KG1 (cell line): ENCODE measurements at places on chromosomes 2 and 18.

GRCh38 chr2:42872721-42873120 lies 80.3 kb upstream of the HAAO start:
- DNase-seq = no peak

- DNase-seq = no peak
These were observed 14.1 kb downstream of the CEP68 start for GRCh38 chr2:65070172-65070830.

DNA sequence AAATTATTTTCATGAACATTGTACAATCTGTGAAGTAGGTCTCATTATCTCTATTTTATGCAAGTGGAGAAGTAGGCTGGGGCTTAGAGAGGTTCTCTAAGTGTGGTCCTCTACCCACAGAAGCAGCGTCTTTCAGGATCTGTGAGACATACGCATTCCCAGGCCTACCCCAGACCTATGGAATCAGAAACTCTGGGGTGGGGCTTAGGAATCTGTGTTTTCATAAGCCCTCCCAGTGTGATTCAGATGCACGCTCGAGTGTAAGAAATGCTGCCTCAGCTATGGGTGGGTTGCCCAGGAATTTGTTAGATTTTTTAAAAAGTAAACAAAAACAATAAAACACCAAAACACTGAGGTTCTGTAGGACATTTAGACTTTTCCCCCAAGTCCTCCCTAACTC lies 14.8 kb upstream of the ZAP70 start:
- no peak for DNase-seq

DNA sequence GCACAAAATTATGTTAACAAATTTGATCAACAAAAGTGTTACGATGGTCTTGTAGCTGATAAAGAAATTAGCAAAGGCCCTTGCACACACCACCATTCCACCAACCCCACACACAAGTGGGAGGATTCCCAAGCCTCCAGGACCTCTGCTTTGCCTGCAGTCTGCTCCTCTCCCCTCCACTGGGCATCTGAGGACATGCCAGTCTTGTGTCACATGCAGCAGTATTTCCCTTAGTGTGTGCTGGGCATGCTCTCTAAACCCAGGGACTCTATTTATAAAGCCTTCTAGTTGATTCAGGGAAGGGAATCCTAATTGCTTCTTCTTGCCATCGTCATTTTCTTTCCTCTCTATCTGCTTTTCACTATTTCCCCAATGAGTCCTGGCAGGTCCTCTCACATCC lies 53.3 kb downstream of the KCTD18 start:
- DNase-seq = no peak

DNA sequence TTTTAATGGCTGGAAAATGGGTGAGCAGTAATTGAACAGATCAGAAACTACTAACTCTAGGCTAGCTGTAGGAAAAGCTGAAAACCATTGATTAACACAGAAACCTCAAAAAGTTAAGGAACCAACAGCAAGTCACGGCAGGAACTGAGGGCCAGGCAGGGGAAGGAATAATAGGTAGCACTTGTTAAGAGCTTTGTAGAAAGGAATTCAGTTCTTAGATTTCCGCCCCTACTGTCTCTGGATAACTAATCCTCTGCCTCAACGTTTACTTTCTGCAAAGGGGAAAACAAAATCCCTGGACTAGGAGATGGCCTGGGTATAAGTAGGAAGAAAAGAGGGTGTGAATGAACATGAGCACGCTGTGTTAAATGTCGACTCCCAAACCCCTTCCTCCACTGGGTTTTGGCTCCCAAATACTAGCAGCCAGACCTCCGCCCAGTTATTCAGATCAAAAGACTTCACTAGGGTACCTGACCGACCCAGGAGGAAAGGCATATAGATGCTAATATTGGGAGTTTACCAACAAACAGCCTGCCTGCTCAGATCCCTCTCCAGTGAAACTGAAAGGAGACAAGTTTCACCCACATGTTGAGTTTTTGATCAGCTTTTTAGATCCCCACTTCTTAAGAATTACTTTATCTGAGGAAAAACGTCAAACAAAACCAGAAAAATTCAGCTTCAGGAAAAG lies 12.4 kb downstream of the SMAD2 start:
- DNase-seq = no peak

DNA sequence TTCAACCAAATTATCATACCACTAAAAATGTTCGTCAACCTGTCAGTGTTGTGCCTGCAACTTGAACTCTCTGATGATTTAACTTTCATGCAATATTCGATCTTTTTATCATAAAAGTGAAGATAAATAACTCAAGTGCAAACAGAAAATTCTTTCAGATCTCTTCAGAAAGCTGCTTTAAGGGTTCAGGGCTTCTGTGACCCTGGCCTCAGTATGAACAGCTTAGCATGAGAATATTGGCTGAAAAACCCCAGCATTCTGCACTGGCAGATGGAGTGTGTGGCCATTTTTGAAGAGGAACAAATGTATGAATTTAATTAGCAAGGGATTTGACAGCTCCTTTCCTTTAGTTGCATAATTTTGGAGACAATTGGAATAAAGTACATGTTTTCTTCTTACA lies 851.4 kb upstream of the SOX11 start:
- DNase-seq = no peak

DNA sequence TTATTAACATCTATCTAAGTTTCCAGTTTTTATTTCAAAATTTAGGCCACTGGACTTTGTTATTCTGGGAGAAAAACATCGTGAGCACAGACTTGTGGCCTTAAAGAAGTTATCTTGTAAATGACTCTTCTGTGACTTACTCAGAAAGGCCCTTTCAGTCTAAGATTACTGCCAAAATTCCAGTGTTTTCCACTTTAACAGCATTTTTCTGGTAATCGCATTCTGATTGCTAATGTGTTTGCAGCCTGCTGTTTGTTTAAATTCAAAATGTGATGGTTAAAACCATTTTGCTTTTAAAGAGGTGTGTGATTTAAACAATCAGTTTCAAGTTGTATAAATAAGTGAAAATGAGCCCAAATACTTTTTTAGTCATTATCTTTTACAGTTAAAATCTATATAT lies 136.7 kb upstream of the DAPL1 start:
- DNase-seq = no peak

- no peak for DNase-seq
These were observed 25.9 kb upstream of the GPR17 start for GRCh38 chr2:127619877-127620705.

DNA sequence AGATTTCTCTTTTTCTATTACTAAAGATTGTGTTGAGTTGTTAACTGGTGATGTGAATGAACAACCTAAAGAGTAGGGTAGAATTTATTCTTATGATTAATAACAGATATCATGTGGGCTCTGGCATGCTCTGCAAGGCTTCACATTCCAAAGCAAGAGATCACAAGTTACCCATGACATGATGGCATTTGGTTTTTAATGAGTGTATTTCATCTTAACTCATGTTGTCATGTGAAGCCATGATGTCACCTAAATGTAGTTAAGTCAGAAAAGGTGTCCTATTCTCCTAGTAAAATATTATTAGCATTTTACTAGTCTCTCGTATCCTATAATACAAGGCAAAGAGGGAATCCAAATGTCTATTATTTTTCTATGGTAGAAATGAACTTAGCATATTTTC lies 678.0 kb downstream of the ARHGAP15 start:
- no peak for DNase-seq

DNA sequence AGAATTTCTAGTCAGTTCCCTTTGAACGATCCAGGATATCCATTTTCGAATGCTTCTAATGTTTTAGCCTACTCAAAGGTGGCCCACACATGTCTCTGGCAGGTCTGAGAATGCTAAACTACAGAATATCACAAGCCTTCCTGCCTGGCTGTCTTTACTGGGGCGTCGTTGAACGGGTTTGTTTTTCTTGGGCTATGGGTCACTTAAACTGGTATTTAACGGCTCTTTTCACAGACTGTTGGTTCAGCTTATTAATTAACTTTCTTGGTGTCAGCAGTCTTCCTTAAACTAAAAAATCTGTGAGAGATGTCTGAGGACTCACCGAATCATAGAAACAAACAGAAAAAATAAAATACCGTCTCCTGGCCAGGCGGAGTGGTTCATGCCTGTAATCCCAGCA lies 563.2 kb upstream of the NRP2 start:
- no peak for DNase-seq

DNA sequence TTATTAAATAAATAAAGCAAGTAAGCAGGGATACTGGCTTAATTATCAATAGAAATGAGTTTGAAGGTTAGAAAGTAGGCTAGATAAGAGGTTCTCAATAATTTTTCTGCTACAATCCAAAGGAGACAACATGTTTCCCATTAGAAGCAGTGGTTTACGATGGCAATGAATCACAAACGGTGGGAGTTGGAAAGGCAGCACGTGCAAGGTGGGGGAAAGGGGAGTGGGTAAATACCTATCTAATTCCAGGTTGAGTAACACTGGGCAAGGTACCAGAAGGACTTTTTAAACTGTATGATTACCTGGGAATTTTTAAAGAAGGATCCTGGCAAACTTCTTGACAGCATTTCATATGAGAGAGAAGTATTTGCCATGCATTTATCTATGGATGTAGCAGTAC lies 289.9 kb downstream of the NBAS start:
- no peak for DNase-seq

- no peak for DNase-seq
These were observed 116.8 kb upstream of the PKDCC start for GRCh38 chr2:41930807-41931566.

DNA sequence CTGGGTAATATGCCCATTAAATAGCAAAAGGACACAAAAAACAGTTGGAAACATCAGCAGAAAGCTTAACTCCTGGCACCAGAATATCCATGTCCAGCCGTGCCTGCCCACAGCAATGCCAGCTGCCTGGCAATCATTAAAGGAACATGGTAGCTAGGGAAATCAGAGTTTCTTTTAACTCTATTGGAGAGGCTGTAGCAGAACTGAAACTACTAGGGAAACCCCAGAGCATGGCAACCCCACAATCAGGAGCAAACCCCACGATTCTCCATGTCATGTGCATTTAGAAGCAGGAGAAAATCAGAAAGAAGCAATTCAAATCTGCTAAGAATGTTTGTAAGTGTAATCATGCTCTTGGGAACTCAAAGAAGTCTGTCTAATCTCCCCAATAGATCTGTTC lies 409.0 kb upstream of the SMIM21 start:
- no peak for DNase-seq

- peak; percentile 14 for DNase-seq
These were observed 519 bp downstream of the TTL start for GRCh38 chr2:112482309-112483041.

DNA sequence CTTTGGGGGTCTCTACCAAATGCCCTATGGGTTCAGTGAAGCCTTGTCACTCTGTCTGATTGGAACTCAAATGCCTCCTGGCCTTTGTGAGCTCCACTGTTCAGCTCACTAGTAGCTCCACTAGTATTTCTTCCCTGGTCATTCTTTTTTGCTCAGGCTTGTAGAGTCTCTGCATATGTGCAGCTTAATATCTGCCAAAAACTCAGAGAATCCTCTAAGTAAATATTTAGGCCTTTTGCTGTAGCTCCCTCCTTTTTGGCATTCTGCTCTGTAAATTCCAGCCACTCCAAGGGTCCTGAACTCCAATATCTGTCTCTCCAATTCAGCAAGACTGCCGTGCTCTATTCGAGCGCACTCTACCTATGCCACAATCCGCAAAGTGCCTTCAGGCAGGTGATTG lies 146.5 kb downstream of the MAIP1 start:
- no peak for DNase-seq

GRCh38 chr2:171346723-171347557 lies 86.8 kb downstream of the METTL8 start:
- DNase-seq = no peak
